Suprapubic skin (tissue), 4 donors: ENCODE measurements at places on chromosomes 11 and 22. TPM values are rescaled to one million over a fixed set of nuclear protein-coding genes. Genes with fewer than 3 reads are reported as not detected.

DNA sequence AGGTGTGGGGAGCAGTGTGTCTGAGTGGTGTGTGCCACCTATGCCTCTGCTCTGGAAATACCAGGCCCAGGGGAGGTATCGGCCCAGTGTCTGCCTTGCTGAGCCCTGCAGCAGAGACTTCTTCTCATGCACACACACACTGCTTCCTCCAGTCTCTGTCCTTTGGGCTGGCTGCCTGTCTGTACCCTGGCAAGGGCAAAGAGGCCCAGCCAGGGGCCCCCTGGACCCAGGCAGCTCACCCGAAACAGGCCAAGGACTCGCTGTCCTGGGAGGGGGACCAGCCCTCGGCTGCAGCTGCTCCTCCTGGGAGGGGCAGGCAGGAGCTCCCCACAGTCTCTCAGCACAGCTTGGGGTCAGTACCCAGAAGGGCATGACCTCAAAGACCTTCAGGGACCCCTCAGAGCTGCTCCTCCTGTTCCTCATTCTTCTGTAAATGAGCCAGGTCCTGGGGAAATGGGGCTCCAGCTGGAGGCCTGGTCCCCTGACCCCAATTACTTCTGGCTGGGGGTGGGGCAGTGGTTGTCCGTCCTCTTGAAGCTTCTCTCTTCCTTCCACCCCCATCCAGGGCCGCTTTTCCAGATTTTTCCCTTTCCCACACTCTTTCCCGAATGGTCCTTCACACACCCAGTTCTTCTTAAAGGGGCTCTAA, 24.5 kb upstream of the ALX4 start:
- no peak for DNase-seq
- peaks cover 86% of the 10 kb centered on the region for H3K27me3 ChIP-seq
- H3K36me3 ChIP-seq = no peaks in the 10 kb centered on the region
- no peaks in the 10 kb centered on the region for H3K4me1 ChIP-seq
- no peak overlapping the region for H3K27ac ChIP-seq

GRCh38 chr22:20090730-20091240, 10.7 kb downstream of the DGCR8 start:
- DNase-seq = no peak
- H3K4me3 ChIP-seq = no peak overlapping the region
- H3K36me3 ChIP-seq = peaks cover 100% of the 10 kb centered on the region
- no peaks in the 10 kb centered on the region for H3K27me3 ChIP-seq
- H3K27ac ChIP-seq = no peak overlapping the region

DNA sequence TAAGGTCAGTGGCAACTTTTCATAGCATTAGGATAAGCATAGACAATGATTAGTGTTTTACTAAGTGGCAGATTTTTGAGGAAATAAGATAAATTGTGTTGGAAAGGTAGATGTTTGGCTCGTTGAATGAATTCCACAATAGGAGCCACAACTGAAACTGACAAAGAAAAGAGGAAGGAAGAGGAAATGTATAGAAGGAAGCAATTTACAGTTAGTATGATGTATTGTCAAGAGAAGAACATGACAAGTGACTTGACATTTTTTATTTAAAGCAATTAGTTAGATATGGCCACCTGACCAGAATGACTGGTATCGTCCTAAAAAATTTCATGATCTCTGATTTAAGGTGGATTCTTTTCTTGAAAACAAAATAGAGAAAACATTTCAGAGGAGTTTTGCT, 3.1 kb upstream of the RAG2 start:
- no peak for DNase-seq
- no peak overlapping the region for H3K4me3 ChIP-seq
- H3K27me3 ChIP-seq = no peaks in the 10 kb centered on the region
- H3K4me1 ChIP-seq = no peaks in the 10 kb centered on the region
- no peak overlapping the region for H3K27ac ChIP-seq

The CUL5 gene
- total RNA-seq = 38.7 TPM

- H3K4me1 ChIP-seq = peaks cover 20% of the 10 kb centered on the region
- no peaks in the 10 kb centered on the region for H3K36me3 ChIP-seq
- H3K27me3 ChIP-seq = no peaks in the 10 kb centered on the region
- DNase-seq = no peak
These were observed 3.6 kb upstream of the AP2A2 start for GRCh38 chr11:921921-922678.

The CCDC88B gene
- total RNA-seq = 8.3 TPM

The PAMR1 gene
- 13.3 TPM for total RNA-seq

DNA sequence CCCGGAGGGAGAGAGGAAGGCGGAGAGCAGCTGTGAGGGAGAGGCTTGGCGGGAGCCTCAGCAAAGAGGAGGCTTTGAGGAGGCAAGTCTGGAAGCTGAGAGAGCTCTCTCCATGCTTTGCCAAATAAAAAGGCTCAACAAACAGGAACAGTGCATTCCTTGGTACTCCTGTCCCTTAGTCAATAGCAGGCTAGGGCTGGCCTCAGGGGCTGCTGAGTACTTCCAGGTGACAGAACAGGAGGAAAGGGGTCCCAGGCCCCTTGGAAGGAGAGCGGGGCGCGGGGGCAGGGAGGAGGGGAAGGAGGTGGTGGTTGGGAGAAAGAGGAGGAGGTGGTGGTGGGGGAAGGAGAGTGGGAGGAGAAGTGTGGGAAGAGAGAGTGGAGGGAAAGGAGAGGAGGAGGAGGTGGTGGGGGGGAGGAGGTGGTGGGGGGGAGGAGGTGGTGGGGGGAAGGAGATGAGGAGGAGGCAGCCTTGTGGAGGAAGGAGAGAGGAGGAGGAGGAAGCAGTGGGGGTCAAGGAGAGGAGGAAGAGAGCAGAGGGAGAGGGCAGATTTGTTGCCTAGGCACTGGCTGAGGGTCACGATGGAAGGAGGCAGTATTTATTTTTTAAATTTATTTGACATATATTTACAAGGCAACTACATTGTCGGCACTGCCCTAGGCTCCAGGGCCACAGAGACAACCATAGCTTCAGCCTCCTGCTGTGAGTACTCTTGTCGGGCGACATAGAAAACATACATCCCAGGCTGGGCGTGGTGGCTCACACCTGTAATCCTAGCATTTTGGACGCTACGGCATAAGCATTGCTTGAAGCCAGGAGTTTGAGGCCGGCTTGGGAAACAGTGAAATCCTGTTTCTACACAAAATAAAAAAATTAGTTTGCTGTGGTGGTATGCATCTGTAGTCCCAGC, 74.2 kb upstream of the ZBED5 start:
- H3K27me3 ChIP-seq = no peaks in the 10 kb centered on the region
- peak overlapping the region; percentile 93 for H3K27ac ChIP-seq
- no peak for DNase-seq
- H3K4me3 ChIP-seq = peak overlapping the region; percentile 71
- no peaks in the 10 kb centered on the region for H3K36me3 ChIP-seq
- H3K4me1 ChIP-seq = peaks cover 31% of the 10 kb centered on the region

The DCDC1 gene
- not detected for total RNA-seq

The SHISAL1 gene
- 0.17 TPM for total RNA-seq

DNA sequence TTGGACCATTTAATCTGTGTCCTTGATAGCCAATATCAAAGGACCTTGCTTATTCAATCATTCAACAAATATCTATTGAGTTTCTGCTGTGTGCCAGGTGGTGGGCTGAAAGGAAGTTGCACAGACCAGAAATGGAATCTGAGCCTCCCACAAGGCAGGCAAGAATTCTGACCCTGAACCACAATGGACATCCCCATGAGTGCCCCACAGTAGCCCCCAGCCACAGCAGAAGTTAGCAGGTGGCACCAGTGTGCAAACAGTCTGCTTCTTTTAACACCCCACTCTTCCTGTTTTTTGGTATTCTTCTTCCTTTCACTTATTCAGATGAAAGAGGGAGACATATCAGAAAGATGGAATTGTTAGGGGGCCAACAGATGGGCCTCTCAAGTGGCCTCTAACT, 12.2 kb upstream of the SERPING1 start:
- H3K4me3 ChIP-seq = no peak overlapping the region
- no peaks in the 10 kb centered on the region for H3K27me3 ChIP-seq
- H3K27ac ChIP-seq = no peak overlapping the region
- H3K36me3 ChIP-seq = no peaks in the 10 kb centered on the region

DNA sequence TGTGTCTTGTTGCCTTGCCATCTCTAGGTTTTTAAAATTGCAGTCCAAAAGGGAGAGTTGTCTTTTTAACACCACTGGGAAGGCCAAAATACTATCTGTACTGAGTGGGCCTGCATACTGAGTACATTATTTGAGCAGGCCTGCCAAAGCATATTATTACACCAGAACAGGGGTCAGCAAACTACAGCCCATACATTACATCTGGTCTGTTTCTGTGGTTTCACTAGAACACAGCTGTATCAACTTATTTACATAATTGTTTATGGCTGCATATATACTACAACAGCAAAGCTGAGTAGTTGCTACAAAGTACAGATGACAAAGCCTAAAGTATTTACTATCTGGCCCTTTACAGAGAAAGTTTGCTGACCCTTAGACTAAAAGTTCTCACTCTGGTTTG, 74.0 kb downstream of the USP35 start:
- no peak overlapping the region for H3K4me3 ChIP-seq
- no peak overlapping the region for H3K27ac ChIP-seq
- no peaks in the 10 kb centered on the region for H3K4me1 ChIP-seq
- H3K27me3 ChIP-seq = no peaks in the 10 kb centered on the region

GRCh38 chr11:90601261-90601660, 378.4 kb upstream of the CHORDC1 start:
- H3K36me3 ChIP-seq = no peaks in the 10 kb centered on the region
- no peak overlapping the region for H3K27ac ChIP-seq
- H3K4me3 ChIP-seq = no peak overlapping the region
- no peaks in the 10 kb centered on the region for H3K27me3 ChIP-seq
- DNase-seq = no peak

The CHKB gene
- 63.1 TPM for total RNA-seq

DNA sequence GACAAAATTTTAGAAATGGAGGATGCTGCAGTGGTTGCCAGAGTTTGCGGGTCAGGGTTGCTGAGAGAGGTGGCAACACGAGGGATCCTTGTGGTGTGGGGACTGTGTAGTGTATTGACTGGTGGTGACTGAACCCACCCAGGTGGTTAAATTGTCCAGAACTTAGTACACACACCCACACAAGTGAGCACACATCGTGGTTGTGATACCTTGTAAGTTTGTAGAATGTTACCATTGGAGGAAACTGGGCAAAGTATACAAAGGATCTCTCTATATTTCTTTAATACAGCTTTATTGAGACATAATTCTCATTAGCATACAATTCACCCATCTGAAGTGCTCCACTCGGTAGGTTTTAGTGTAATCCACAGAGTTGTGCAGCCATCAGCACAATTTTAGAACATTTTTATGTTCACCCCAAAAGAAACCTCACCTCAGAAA, 56.1 kb downstream of the MED15 start:
- peaks cover 79% of the 10 kb centered on the region for H3K36me3 ChIP-seq
- H3K27me3 ChIP-seq = no peaks in the 10 kb centered on the region

The HYLS1 gene
- total RNA-seq = 3.0 TPM

- H3K4me1 ChIP-seq = peaks cover 47% of the 10 kb centered on the region
- H3K4me3 ChIP-seq = no peak overlapping the region
- no peak for DNase-seq
- H3K27ac ChIP-seq = no peak overlapping the region
- H3K36me3 ChIP-seq = peaks cover 49% of the 10 kb centered on the region
These were observed 25.5 kb downstream of the TCP11L1 start for GRCh38 chr11:33064866-33065265.

GRCh38 chr11:106789406-106789805, 228.9 kb downstream of the GUCY1A2 start:
- H3K36me3 ChIP-seq = no peaks in the 10 kb centered on the region
- DNase-seq = no peak
- peaks cover 3% of the 10 kb centered on the region for H3K4me1 ChIP-seq
- no peaks in the 10 kb centered on the region for H3K27me3 ChIP-seq
- no peak overlapping the region for H3K4me3 ChIP-seq

- peaks cover 36% of the 10 kb centered on the region for H3K4me1 ChIP-seq
- H3K27me3 ChIP-seq = no peaks in the 10 kb centered on the region
- no peak for DNase-seq
- no peaks in the 10 kb centered on the region for H3K36me3 ChIP-seq
- no peak overlapping the region for H3K27ac ChIP-seq
- H3K4me3 ChIP-seq = no peak overlapping the region
These were observed 63.0 kb downstream of the HIPK3 start for GRCh38 chr11:33320016-33320813.

GRCh38 chr11:38900211-38900610, 2302.2 kb upstream of the RAG2 start:
- no peak overlapping the region for H3K4me3 ChIP-seq
- DNase-seq = no peak
- no peaks in the 10 kb centered on the region for H3K4me1 ChIP-seq
- no peak overlapping the region for H3K27ac ChIP-seq
- H3K27me3 ChIP-seq = no peaks in the 10 kb centered on the region
- no peaks in the 10 kb centered on the region for H3K36me3 ChIP-seq

DNA sequence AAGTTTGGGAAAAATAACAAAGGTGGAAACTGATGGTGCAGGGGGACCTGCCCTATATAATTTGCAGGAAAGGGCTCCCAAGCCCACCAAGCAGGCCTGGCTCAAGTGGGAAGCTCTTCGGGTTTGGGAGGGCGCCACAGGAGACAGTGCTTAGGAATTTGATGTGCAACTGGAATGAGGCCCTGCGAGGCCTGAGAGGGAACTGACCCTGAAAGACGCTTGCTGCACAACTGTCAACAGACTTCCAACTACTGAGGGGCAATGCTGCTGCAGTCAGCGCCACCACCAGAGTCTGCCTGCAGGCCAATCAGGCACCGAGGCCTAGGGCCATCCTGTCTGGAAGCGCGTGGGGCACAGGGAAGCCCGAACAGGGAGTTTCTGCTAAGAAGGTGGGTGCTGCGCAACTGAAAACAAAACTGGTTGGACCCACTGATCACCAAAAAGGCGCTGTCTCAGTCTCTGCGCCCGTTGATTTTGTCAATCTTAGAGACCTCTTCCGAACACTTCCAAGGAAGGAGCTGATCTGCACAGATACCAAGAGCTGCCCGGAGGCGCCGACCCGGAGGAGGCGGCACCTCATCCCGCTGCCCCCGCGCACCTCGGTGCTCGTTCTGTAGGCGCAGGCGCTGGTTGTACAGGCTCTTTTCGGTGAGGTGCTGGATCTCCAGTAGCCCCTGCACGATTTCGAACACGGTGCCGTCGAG, 667 bp downstream of the DGCR6L start:
- H3K36me3 ChIP-seq = peaks cover 9% of the 10 kb centered on the region
- H3K4me1 ChIP-seq = peaks cover 50% of the 10 kb centered on the region
- no peak overlapping the region for H3K27ac ChIP-seq
- H3K27me3 ChIP-seq = no peaks in the 10 kb centered on the region
- H3K4me3 ChIP-seq = peak overlapping the region; percentile 95

- peaks cover 21% of the 10 kb centered on the region for H3K4me1 ChIP-seq
- no peak overlapping the region for H3K27ac ChIP-seq
- H3K4me3 ChIP-seq = no peak overlapping the region
- H3K27me3 ChIP-seq = peaks cover 30% of the 10 kb centered on the region
These were observed 1517.0 kb downstream of the TBC1D22A start for GRCh38 chr22:48279461-48279756.

The RCOR2 gene
- 0.21 TPM for total RNA-seq

GRCh38 chr11:89521294-89521693, 30.1 kb upstream of the NOX4 start:
- no peak overlapping the region for H3K4me3 ChIP-seq
- H3K36me3 ChIP-seq = no peaks in the 10 kb centered on the region
- H3K27me3 ChIP-seq = no peaks in the 10 kb centered on the region
- DNase-seq = no peak
- H3K4me1 ChIP-seq = no peaks in the 10 kb centered on the region

GRCh38 chr11:61716478-61717285, 35.8 kb upstream of the MYRF start:
- DNase-seq = no peak
- H3K27ac ChIP-seq = no peak overlapping the region

GRCh38 chr11:109864151-109864661, 229.0 kb upstream of the ZC3H12C start:
- H3K36me3 ChIP-seq = no peaks in the 10 kb centered on the region
- no peak for DNase-seq
- H3K27ac ChIP-seq = no peak overlapping the region
- no peaks in the 10 kb centered on the region for H3K4me1 ChIP-seq
- no peaks in the 10 kb centered on the region for H3K27me3 ChIP-seq

The SPON1 gene
- 16.1 TPM for total RNA-seq
